MG63 (cell line): ENCODE measurements at places on chromosomes 2 and 18. TPM values are rescaled to one million over a fixed set of nuclear protein-coding genes. Genes with fewer than 3 reads are reported as not detected.

SP5 gene
- 0.20 and 0.39 TPM in 2 replicates for total RNA-seq

FAM237A gene
- not detected in 2 replicates for total RNA-seq

DNA sequence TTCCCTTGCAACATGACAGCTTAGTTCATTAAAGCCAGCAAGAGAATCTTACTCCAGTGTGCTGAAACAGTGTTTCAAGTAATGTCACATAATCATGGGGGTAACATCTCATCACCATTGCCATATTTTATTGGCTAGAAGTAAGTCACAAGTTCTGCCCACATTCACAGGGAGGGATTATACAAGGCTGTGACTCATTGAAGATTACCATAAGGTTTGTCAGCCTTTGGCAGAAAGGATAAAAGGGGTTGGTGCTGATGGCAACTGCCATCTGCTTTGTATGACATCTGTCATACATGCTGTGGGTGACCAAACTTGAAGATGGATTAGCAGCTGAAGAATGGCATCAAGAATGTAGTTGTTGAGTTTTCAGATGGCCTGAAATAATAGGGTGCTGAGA, 61.2 kb downstream of the KCNE4 start:
- no peak for DNase-seq

RFTN2 gene
- total RNA-seq: 0.07 TPM in 2 replicates

DNA sequence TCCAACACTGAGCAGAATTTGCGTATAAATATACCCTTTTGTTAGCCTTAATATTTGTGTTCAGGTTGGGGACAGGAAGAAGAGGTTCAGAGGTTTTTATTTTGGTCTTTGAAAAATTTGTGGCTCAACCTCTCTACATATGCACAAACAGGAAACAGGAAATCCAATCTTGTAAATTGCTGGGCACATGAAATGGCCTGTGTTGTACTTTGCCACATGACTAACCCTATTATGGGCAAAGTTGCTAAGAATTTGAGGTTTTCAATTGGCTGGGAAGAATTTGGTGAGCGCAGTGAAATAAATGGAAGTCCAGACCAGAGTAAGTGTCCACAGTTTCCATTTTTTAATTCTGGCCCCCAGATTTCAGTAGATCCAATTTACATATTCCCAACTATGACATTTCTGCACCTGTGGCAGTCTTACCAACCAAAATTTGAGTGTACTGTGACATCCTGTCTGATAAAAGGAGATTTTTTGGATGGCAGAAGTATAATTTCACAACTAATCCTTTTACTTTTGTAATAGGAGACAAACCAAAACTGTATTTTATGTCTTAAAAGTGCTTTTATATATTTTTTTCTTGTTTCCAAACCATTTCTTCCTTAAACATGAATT, 63.6 kb downstream of the COX7A2L start:
- DNase-seq: no peak

CPLX4 gene
- not detected in 2 replicates for total RNA-seq

KCNJ3 gene
- not detected in 2 replicates for total RNA-seq

POTEC gene
- not detected in 2 replicates for total RNA-seq

APOB gene
- not detected in 2 replicates for total RNA-seq

GRCh38 chr2:197164141-197164754, 146.3 kb downstream of the ANKRD44 start:
- no peak for DNase-seq

- no peak for DNase-seq
Observed at GRCh38 chr18:56575819-56576663, 62.4 kb downstream of the TXNL1 start.

DNA sequence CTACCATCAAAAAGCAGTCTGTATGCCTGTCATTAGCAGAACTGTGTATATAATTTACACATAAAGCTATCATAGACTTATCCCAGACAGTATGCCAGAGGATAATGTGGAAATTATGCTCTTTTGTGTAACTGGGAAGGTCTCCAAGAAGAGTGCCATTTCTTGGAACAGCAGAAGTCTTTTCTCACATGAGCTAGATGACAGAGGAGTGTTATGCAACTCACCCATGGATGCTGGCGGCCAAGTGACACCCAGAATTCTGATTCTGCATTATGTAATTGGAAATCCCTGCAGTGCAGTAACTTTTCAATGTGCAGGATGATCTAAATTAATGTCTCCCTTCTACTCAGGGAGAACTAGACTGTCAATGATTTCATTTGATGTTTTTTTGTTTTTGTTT, 160.0 kb downstream of the UBE2E3 start:
- peak; percentile 73 for DNase-seq

GRCh38 chr2:226802573-226802972, 3.0 kb upstream of the IRS1 start:
- no peak for DNase-seq

DNA sequence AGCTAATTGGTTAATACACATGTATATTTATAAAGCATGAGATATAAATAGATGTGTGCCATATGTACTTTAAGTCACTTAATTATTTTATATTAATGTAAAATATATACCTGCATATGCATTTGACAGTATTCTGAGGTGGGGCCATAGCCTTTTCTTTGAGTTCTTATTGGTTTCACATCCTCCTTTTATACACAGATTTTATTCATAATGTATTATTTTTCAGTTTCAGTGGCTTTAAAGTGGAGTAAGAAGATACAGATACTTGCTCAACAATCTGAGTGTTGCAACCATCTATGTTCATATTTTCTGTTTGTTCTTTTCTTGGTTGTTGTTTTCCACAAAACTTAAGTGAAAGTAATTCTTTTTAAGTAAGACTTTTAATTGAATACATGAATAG, 436.5 kb downstream of the RND3 start:
- no peak for DNase-seq

REEP1 gene
- 0.95 and 2.7 TPM in 2 replicates for total RNA-seq

PROC gene
- not detected in 2 replicates for total RNA-seq

- no peak for DNase-seq
Observed at GRCh38 chr2:80092474-80092873, 212.1 kb downstream of the LRRTM1 start.

GRCh38 chr2:232464544-232464885, 8.6 kb downstream of the ALPI start:
- no peak for DNase-seq

- DNase-seq: no peak
Observed at GRCh38 chr2:135456835-135457234, 74.2 kb downstream of the ZRANB3 start.

DNA sequence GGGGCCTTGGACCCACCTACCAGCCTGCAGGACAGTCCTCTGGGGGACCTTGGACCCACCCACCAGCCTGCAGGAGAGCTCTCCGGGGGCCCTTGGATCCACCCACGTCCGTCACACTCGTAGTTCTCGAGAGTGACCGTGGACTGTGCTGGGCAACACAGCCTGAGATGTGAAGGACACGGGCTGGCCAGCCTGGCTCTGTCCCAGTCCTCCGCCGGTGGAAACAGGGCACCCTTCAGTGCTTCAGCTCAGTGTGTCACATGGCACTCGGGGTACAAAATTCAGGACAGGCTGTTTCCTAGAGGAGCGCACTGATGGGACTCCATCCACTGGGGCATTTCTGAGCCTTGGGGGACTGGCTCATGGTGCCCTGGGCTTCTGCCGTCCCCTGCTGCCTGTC, 212.0 kb downstream of the TWIST2 start:
- DNase-seq: no peak

DNA sequence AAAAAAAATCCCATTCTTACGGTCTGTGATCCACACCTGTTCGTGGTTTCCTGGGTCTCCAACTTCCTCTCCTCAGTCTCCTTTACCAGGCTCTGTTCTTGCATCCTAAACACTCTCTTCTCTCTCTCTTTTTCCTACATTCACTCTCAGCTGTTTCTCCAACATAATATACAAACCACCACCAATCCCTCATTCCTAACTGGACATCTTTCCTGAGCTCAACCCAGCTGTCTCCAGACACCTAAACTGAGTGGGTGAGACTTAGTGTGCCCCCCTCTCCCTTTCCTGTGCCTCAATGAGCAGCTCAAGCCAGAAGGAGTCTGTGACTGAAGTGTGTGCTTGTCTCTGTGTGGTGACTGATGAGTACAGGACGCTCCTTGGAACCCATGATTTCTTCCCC, 59.4 kb downstream of the LIPG start:
- no peak for DNase-seq

GRCh38 chr2:15756882-15757819, 165.5 kb downstream of the DDX1 start:
- DNase-seq: no peak

GRCh38 chr2:11698009-11698922, 28.3 kb upstream of the NTSR2 start:
- DNase-seq: peak; percentile 97

PSD4 gene
- total RNA-seq: 0.16 and 0.59 TPM in 2 replicates

- no peak for DNase-seq
Observed at GRCh38 chr2:218831378-218831990, at the start of gene PRKAG3. Gene PRKAG3 (minus strand): TSS chr2:218831803.

DNA sequence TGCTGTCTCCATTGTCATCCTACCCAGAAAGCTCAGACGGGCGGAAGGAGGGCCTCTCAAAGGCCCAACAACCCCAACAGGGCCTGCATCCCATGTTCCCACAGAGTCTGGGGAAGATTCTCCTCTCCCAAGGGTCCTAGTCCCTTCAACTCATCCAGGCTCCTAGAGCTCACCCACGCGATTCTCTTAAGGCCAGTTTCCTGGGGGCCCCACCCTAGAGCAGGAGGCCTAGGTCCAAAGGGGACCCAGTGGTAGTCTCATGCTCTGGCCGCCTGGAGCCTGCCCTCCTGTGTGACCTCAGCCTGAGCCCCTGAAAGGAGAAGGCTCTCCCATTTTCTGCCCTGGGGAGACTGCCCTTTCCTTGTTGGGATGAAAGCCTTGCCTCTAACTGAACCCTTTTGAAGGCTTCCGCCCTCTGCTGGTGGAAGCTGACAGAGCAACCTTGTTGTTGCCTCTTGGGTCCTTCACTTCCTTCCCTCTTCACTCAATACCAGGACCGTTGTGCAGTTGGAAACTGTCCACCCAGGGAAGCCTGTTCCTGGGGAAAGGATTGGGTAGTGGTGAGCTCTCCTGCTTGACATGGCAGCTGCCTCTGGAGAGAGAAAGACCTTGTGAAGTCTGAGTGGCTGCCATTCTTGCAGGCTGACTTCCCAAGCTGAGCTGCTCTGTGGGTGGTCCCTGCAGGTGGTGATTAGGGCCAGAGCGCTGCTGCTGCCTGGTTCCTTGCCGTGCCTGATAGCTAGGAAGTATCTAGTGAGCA, 86.0 kb upstream of the ALPP start:
- DNase-seq: peak; percentile 29

GRCh38 chr2:42366411-42366810, 5.4 kb upstream of the COX7A2L start:
- no peak for DNase-seq

DNA sequence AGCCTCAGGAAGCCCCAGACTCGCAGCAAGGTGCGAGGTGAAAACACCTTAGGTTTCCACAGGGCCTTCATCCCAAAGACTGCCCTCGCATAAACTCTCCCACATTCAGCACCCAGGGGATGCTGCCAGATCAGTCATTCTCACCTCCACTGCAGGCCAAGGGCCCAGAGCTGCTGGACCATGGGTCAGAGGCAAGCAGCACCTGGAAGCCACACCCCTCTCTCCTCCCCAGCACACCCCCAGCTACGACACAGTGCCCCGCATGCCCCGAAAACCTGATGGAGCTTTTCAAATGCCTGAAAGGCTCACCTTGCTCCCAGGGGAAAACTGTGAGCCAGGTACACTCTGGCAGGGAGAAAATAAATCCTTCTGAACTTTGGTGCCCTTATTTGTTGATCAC, 31.9 kb upstream of the LDLRAD4 start:
- DNase-seq: no peak

IL36B gene
- total RNA-seq: not detected in 2 replicates

APCDD1 gene
- 2.4 and 11.8 TPM in 2 replicates for total RNA-seq

LIMS3 gene
- total RNA-seq: 0.26 and 1.9 TPM in 2 replicates

DNA sequence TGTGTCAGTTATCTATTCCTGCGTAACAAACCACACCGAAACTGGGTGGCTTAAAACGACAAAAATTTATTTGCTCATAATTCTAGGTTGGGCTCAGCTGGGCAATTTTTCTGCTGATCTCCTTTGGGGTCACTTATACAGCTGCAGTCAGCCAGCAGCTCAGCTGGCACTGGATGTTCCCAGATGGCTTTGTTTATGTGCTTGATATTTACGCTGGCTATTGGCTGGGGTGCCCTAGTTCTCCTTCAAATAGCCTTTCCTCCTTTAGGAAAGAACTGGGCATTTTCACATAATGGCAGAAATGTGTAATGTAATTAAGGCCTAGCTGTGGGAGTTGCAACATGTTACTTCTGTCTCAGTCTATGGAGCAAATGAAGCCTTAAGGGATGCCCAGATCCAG, 142.2 kb downstream of the B3GNT2 start:
- DNase-seq: no peak

MSTN gene
- total RNA-seq: 13.7 and 29.4 TPM in 2 replicates

SCN9A gene
- total RNA-seq: 2.1 and 2.2 TPM in 2 replicates

GRCh38 chr2:105072039-105072438, 34.2 kb downstream of the MRPS9 start:
- no peak for DNase-seq

DNA sequence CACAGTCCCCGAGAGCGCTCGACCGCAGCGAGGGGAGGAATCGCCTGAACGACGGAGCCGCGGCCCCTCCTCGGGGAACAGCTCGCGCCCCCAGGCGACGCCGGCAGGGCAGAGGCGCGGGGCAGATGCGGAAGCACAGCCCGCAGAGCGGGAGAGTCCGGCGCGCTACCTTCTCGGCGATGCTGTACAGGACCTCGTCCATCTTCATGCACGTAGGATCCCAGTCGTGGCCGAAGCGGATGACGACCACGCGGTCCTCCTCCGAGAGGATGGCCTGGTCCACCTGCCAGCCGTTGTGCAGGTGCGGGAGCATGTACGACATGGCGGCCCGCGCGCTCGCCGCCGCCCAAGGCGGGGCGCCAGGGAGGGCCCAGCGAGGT, 302 bp downstream of the TXNL4A start:
- peak; percentile 53 for DNase-seq

- peak; percentile 44 for DNase-seq
Observed at GRCh38 chr2:106115250-106115649, 78.9 kb downstream of the UXS1 start.

DNA sequence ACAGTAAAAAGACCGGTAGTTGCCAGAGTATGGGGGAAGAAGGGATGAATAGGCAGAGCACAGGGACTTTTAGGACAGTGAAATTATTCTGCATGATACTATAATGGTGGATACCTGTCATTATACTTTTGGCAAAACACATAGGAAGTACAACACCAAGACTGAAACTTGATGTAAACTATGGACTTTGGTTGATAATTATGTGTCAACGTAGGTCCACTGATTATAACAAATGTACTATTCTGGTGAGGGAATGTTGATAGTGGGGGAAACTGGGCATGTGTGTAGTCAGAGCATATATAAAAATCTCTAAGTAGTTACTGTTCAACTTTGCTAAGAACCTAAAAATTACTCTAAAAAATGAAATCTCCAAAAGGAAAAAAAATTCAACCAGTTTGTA, 629.7 kb downstream of the CCDC85A start:
- DNase-seq: no peak
